Kidney capillary endothelial cell (primary cell): ENCODE measurements at places on chromosomes 6 and 20.

- DNase-seq = no peak
These were observed 57.5 kb downstream of the JARID2 start for GRCh38 chr6:15303162-15303919.

- no peak for DNase-seq
These were observed 521.7 kb downstream of the EPM2A start for GRCh38 chr6:145213614-145214013.

DNA sequence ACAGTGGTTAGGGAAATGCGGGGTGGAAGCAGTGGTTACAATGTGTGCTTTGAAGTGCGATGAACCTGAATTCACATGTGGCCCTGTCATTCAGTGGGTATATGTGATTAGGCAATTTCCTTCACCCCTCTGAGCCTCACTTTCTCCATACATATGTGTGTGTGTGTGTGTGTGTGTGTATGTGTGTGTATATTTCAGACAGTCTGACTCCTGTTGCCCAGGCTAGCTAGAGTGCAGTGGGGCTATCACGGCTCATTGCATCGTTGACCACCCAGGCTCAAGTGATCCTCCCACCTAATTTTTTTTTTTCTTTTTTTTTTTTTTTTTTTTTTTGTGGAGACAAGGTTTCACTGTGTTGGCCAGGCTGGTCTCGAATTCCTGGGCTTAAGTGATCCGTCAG is 6.3 kb downstream of the PPP1R14C start:
- no peak for DNase-seq

DNA sequence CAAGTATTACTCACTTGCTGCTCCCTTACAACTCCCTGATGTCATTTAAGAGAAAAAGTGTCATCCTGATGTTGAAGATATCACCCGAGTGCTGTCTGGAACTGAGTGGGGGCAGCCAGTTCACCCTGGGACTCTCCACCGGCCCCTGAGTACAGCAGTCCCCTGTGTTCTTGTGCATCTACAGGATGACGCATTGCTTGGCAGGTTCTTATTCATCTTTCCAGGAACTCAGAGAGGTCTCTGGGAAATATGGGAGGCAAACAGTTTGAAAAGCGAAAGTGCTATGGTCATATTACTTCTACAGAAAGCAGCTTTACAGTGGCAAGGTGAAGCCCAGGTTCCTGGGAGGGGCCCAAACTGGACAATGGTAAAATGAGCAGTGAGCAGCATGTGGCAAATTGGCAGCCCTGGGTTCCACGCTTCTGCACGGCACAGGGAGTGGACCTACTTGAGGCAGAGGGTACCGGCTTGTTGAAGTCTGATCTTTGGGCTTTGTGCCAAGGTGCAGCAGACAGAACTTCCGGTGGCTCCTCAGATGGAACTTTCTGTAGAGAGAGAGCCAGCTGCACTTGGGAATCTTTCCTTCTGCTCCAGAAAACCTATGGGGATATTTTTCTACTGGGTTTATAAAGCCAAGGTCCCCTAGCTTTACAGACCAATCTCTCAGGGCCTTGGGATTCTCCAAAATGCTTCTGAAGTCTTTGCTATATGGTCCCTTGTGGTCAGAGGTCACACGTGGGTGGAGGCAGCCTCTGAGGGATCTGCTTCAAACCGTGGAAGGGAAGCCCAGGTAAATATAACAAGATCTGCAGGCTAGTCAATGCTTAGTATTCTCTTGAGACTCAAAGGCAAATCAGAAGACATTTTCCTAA is 128.3 kb downstream of the MAP3K7 start:
- DNase-seq = peak; percentile 4

DNA sequence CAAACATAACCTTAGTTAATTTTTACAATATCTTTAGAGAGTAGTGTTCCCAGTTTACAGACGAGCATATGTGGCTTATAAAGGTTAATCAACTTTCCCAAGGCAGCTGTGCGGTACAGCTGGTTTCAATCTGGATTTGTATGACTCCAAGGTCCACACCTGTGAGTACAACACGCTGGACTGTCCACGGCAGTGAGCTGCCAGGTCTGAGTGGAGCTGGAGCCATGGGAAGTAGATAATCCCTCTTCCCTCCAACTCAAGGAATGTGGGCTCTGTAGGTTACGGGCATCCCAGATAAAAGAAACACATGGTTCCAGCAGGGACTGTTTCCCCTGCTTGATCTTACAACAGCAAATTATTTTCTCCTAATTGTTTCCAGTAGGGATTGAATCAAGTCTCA is 102.2 kb downstream of the SOD2 start:
- no peak for DNase-seq

DNA sequence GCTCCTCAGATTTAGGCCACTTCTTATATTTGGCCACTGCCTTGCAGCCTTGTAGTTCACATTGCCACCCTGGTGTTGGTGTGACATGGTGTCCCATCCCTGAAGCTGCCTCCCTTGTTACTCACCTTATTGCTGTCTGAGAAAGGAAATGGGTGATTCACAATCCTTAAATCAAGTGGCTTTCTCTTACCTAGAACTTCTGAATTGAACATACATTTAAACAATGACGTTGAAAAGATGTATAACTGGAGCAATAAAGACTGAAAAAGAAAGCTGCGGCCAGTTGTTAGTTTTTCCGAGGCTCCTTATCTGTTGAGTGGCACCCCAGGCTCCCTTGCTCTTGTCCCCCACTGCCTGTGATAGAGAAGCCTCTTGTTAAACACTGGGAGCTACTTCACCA is 28.8 kb upstream of the GNRH2 start:
- DNase-seq = no peak

GRCh38 chr6:53664623-53665022 is 933 bp downstream of the KLHL31 start:
- no peak for DNase-seq

DNA sequence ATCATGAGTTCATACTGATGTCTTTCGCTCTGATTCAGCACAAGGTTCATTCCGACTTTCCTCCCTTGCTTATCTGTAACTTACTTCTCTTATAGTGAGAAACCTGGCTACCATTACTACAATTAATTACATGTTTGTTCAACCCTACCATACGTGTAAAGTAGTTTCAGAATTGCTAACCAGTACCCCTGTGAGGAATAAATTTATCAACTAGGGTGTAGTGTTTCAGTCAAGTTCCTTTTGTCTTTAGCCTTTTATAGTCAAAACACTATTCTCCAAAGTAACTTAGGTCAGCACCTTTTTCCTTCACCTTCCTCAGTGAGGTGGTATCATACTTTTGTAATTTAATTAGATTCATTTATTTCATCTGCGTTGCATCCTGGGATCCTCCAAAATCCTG is 64.9 kb downstream of the MAP3K4 start:
- DNase-seq = no peak

GRCh38 chr6:40953486-40953885 is 85.5 kb downstream of the UNC5CL start:
- no peak for DNase-seq

DNA sequence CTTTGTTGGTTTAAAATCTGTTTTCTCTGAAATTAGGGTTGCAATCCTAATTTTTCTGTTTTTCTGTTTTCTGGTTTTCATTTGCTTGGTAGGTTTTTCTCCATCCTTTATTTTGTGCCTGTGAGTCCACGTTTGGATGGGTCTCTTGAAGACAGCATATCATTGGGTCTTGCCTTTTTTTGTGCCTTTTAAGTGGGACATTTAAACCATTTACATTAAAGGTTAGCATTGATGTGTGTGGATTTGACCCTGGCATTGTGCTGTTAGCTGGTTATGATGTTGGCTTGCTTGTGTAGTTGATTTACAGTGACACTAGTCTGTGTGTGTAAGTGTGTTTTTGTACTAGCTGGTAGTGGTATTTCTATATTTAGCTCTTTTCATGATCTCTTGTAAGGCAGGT is 28.0 kb upstream of the CST5 start:
- DNase-seq = no peak

DNA sequence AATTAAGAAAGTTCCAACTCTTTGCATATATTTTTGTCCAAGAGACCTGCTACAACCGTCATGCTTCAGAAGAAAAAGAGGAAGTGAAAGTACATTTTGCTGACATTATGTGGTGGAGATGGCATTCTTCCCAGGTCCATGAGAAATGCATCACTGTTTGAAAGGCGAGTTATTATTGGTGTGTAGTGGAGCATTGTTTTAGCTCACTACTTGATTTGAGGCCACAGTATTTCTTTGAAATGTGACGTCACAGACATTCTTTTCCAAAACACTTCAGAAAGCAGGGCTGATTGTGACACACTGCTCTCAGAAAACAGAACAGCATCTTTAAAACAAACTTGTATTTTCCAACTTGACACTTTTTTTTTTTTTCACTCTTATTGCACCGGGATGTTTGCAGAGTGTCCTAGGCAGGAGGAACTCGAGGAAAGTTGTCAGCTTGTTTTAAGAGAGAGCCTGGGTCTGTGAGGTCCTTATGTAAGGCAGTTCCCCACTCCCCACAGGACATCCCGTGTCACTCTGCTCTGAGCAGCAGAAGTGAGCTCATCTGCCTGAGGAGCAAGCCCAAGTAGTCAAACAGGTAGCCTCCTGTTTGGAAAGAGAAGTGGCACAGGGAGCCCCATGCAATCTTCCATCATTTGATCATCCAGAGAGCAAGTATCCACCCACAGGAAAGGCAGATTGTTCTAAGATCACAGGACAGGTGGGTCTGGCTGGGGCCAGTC is 1.1 kb downstream of the SPTLC3 start:
- peak; percentile 54 for DNase-seq

GRCh38 chr20:55269913-55270312 is 735.4 kb downstream of the CBLN4 start:
- DNase-seq = no peak

- DNase-seq = no peak
These were observed 44.5 kb upstream of the DSE start for GRCh38 chr6:116326181-116326671.

- no peak for DNase-seq
These were observed 562.3 kb downstream of the DHX35 start for GRCh38 chr20:39524371-39524911.

- DNase-seq = no peak
These were observed 2.3 kb downstream of the TGM3 start for GRCh38 chr20:2298116-2298515.

DNA sequence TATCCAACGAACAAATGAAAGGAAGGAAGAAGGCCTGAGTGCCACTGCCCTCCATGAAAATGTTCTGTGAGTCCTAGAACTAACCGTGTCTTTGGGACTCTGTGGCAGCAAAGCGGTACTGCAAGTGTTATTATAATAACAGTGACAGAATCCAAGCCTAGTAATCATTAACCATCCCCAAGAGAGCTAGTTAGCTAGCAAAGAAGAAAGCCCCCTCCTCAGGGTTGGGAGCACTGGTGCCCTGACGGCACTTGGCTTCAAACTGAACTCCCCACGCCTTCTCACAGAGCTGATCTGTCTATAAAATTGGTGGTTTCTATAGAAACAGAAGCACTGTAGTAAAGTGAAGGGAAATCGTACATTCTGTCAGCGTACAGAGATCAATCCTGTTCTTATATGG is 239.8 kb downstream of the PTPRT start:
- DNase-seq = no peak
